ENCODE measurements at places on chromosomes 4 and X. TPM values are rescaled to one million over a fixed set of nuclear protein-coding genes. Genes with fewer than 3 reads are reported as not detected.

DNA sequence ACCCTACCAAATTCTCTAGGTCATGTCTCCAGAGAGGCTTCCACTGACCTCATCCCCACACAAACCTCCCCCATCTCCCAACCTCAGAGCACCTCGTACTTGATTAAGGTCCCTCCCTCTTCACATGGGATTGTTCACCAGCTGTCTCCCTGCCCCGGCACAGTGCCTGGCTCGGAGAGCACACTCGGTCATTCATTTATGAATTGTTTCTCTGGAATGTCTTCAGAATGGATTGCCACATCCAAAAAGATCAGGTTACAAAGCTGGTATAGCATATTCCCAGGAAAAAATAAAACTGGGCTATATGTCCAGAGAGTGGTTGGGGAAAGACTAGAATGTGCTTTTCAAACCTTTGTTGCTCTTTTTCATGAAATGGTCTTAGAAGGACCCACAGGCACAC lies 21.6 kb downstream of the JAKMIP1 start:
- DNase-seq: no peak

DNA sequence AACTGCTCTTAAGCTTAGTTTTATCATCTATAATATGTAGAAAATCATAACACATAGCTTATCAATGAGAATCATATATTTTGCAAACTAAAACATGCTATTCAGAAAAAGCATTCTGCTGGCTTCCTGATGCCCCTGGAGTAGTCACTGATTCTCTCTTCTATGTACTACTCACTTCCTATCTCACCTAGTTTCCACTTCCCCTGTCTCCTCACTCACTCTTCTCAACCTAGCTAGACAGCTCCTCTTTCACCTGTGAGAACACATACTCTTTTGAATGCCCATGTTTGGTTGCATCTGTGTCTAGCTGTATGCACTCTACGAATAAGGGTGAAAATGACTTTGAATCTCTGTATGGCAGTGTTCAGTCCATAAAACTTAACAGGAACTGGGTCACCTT lies 9.3 kb downstream of the TMEM144 start:
- DNase-seq: no peak

- DNase-seq: no peak
Observed at GRCh38 chr4:60683357-60683756, 516.8 kb upstream of the ADGRL3 start.

DNA sequence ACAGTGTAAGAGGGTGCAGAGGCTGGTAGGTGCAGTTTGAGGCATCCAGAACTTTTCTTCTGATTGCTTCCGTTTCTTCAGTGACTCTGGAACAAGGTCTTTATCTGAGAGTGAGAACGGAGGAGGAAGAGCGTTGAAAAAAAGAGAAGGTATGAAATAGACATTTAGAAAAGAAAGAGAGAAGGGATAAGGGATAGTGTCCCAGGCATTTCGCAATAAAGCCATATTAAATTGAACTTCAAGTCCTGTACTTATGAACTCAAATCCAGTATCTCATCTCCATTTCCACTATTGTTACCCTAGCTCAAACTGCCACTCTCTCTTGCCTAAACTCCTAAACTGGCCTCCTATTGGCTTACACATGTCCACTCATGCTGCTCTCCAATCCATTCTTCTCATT lies 36.7 kb downstream of the NPY2R start:
- DNase-seq: no peak

DNA sequence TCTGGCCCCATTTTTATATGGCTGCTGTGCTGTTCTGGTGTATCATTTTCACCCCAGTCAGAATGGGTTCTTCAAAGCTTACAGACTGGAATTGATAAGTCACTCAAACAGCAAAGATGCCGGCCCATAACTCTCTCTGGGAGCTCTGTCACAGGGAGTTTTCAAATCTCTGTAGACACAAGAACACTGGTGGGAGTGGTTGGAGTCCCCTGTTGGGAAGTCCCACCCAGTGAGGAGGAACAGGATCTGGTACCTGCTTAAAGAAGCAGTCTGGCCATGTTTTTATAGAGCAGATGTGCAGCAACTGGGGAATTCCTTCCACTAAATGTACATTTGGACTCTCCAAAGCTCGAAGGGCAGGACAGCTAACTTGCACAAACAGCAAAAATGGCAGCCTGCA lies 69.3 kb upstream of the UGT2B7 start:
- DNase-seq: no peak

Gene RLIM
- 40.0 TPM for total RNA-seq

Gene PDZD4
- total RNA-seq: 11.9 TPM

Gene MBNL3
- total RNA-seq: 6.0 TPM

Data from aorta (tissue), 5 donors.